Activated naive CD4-positive, alpha-beta T cell (primary cell): ENCODE measurements at places on chromosomes 7 and 10.

GRCh38 chr7:71770269-71770907 lies 638.4 kb downstream of the GALNT17 start:
- no peak for DNase-seq

- no peak for DNase-seq
These were observed 136.9 kb downstream of the SNX10 start for GRCh38 chr7:26428571-26428970.

DNA sequence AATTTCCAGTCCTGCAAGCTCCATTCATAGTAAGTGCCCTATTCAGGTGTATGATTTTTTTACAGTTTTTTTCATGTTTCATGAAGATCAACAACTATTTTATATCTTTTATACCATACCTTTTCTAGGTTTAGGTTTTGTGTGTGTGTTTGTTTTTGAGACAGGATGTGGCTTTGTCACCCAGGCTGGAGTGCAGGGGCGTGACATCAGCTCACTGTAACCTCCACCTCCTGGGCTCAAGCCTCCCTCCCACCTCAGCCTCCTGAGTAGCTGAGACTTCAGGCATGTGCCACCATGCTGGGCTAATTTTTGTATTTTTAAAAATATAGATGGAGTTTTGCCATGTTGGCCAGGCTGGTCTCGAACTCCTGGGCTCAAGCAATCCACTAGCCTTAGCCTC lies 35.0 kb downstream of the ARMH3 start:
- DNase-seq = no peak

GRCh38 chr10:44292390-44293002 lies 92.4 kb downstream of the CXCL12 start:
- no peak for DNase-seq
